SHP77 (cell line): ENCODE measurements at places on chromosomes 12 and 14.

GRCh38 chr14:52318062-52318461 is 4.0 kb downstream of the PTGER2 start:
- DNase-seq, result no peak

GRCh38 chr12:52231305-52232202 is 1.5 kb upstream of the KRT7 start:
- no peak for DNase-seq

DNA sequence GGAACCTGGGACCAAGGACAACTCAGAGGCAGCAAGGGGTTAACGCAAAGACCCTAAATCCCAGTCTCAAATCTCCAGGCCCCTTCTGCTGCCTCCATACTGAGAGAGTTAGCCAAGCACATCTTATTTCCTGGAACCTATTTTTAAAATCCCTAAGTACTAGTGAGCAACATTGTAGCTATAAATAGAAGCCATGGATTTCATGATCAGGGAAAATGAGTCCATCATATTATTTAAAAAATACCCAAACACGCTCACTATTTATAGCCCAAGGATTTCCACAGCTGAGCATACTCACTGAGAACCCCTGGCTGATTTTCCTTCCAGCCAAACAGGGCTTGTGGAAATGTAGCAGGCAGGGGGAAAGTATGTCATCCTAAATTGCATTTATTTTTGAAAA is 19.4 kb upstream of the TUNAR start:
- DNase-seq, result no peak

DNA sequence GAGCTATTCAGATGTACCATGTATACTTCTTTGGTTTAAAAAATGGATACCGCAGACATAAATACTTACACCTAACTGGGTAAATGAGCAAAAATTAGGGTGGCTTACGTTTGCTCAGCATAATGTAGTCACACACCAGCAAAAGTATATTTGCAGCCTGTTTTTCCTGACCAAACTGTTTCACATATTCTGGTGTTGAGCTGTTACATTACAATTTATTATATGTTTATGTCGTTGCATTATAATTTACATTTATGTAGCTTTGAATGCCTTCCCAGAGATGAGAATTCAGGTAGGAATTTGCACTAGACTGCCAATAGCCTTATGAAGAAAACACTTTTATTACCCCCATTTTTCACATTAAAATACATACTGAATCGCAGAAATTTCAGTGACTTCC is 183.3 kb downstream of the PTPRO start:
- DNase-seq, result no peak

DNA sequence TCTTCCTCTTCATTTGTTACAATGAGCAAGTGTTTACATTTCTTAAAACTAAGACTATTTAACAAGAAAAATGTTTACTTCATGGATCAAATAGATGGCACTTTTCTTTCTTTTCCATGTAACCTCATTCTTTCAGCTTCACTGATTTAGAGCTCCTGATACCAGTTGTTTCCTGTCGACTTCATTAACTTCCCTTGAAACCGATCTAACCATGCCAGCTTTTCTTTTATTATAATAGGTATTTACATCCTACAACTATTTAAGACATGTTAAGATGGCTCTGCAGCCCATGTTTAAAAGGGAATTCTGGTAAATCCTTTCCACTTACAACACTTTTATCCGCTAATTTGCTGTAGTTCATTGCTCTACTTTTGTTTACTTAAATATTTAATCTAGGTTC is 107.3 kb upstream of the DCN start:
- no peak for DNase-seq

- DNase-seq, result no peak
Observed at GRCh38 chr12:6631549-6631961, 4.2 kb downstream of the LPAR5 start.

DNA sequence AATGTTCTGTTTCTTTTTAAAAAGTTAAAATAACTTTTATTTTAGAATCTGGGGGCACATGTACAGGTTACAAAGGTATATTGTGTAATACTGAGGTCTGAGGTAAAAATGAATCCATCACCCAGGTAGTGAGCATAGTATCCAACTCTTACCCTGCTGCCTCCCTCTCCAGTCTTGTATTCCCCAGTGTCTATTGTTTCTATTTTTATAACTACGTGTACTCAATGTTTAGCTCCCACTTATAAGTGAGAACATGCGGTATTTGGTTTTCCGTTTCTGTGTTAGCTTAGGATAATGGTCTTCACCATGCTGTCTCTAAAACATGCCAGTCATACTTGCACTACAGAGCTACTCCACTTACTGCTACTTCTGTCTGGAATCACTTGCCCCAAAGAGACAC is 8.4 kb downstream of the FBXO33 start:
- DNase-seq, result no peak

DNA sequence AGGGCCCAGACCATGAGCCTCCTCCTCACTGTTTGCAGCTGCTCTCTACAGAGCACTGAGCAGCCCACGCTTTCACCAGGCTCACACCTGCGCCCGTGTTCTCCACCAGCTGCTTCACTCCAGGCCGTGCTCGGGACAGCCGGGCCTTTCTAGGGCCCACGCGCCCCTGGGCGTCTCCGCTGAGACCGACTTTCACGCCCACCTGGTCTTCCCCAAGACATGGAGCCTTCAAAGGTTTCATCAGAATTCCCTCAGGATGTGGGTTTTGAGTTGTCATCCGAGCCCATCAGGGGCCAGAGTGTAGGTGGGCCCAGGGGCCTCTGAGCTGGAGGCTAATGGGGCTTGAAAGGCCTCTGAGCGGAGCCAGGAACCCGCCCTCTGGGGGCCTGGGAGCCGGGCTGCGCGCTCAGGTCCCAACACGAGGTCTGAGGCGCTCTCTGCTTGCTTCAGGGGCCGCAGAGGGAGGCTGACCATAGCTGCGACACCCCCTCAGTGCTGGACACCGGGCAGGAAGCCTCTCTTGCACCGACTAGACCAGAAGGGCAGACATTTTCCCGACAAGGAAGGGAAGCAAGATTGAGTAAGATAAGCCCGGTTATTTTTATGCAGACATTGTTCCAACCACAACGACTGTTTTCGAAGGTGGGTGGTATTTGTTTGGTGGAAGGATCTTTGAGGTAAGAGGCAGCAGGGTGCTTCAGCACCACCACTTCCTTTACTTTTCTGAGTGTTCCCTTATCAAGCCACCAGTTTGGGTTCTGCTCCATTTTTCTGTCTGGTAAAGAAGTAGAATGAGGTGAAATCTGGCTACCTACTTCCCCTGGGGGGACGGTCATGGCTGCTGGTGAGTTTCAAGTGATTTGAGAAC is 125.0 kb upstream of the FUT8 start:
- DNase-seq, result peak; percentile 58

DNA sequence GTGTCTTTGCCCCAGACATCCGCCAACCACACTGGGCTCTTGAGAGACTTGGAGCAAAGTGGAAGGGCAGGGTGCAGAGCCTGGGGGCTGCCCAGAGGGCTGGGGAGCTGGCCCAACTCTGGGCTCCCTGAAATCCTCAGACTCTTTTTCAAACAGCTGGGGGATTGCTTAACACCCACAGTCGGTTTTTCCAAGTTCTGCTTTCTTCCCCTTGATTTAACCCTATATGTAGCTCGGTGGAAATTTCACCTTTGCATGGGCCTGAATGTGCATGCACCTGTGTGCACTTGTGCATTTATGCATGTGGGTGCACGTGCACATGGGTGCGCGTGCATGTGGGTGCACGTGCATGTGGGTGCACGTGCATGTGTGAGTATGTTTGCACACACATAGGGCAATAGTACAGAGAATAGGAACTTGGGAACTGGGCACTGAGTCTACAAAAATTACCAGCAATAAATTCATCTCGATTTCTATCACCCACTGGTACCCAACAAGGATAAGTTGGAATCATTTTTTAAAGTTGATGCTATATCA is 52.3 kb upstream of the RFLNA start:
- DNase-seq, result no peak

DNA sequence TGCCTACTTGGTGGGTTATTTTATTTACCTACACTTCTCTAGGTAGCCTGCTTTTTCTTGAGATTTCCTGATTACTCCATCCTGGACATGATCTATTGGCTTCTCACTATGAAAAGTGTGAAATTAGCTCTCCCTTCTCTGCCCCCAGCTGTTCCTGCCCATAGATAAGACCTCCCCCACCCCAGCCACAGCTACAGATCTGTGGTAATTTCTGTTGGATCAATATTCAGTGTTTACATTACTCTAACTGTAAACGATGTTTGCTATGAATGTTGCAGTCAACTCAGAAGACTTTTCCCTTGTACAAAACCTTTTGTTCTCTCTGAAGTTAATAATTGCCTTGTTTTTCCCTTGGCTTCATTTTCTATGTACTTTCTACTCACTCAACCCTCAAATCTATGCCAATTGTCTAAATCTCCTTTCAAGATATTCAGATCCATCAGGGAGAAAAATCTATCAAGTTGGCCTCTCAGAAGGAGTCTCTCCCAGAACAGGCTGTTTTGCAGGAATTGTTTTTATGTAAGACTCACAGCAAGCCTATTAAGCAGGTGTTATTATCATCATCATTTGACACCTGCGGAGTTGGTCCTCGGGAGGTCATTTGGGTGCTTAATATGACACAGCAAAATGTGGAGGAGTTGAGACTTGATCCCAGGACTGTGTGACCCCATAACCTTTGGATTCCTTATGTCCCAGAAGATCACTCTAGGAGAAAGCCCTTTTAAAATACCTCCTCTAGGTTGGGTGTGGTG is 227.4 kb downstream of the SUDS3 start:
- DNase-seq, result no peak

DNA sequence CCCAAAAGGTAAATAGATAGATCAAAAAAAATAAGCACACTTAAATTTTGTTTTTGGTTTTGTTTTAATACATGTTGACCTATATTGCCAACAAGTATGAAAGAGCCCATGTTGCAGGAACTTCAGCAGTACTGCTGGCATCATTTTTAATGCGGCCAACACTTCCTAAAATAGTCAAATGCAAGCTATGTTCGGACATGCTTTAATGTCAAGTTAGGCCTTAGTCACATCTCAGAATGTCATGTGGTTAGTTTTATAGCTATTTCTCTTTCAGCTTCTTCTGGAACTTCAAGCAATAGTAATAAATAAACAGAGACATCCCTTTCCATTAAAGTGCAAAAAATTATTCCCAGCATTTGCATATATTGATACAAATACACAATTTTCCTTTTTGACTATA is 153.4 kb downstream of the PIK3C2G start:
- no peak for DNase-seq

DNA sequence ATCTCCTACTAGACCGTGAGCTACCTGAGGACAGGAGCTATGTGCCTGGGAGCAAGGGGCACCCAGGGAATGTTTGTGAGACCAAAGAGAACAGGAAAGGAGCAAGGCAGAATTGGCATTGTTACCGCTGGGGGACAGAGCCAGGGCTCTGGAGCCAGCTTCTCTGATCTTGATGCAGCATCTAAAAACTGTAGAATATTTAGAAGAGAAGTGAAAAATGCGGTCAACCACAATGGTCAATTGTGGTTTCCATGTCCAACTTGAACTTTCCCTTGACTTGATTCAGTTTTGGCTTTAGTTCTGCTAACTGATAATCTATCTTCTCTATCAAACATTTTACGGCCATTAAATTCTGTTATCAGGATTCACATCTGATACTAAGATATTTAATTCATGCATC is 201.2 kb downstream of the ANO4 start:
- no peak for DNase-seq

GRCh38 chr12:14327711-14328110 is 37.8 kb upstream of the ATF7IP start:
- no peak for DNase-seq
